Hematopoietic multipotent progenitor cell treated with erythropoietin and hydrocortisone succinate and interleukin-3 and kit ligand, for 6 days (in vitro differentiated cells): ENCODE measurements at places on chromosomes 7 and 10.

DNA sequence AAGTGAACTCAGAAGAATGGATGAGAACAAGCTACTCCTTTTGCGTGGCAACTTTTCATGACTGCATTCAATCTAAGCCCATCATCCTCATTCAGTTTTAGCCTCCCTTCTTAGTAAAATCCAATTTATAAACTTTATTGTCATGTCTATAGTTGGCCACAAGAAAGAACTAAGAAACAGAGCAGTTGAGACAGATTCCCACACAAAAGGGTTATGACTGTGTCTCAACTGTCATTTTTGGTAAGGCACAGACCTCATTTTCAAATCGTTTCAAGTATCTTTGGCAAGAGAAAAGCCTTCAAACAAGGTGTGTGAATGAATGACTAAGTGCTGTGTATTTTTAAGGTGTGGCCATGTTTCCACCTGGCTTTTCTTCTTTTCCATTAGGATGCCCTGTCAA, 84.2 kb upstream of the CREB5 start:
- DNase-seq = no peak

DNA sequence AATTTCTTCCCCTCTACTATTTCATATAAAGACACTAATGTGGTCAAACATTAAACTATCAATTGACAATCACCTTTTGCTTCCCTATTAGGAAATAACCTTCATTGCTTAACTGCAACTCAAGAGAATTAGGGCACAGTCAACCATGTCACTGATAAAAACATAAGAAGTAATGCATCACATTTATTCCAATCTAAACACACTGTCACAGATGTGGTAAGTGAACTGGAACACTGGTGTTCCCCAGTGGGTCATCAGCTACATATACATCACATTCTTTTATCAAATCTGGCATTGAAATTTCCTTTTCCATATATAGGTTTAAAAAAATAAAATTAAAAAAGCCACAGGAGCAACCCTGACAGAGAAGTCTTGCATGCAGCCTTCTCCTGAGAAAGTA, 3.7 kb downstream of the TRIL start:
- no peak for DNase-seq

GRCh38 chr10:21364196-21365114, 161.0 kb downstream of the SKIDA1 start:
- DNase-seq = no peak

DNA sequence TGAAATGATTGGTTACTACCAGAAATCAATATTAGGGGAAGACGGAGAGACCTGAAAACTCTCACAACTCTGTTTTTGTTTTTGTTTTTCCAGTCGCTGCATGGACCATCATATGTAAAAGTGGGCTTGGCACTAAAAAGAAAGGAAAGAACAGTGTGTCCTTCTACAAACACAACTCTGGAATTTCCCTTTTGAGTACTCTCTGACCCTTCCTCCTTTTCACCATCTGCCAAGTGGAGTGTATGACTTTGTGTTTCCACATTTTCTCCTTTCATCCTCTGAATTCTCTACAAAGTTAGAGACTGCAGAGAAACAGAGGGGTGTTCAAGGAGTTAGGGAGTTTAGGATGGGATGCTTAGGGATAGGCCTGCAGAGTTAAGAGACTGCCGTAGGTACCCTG, 92.0 kb downstream of the MDFIC start:
- no peak for DNase-seq

DNA sequence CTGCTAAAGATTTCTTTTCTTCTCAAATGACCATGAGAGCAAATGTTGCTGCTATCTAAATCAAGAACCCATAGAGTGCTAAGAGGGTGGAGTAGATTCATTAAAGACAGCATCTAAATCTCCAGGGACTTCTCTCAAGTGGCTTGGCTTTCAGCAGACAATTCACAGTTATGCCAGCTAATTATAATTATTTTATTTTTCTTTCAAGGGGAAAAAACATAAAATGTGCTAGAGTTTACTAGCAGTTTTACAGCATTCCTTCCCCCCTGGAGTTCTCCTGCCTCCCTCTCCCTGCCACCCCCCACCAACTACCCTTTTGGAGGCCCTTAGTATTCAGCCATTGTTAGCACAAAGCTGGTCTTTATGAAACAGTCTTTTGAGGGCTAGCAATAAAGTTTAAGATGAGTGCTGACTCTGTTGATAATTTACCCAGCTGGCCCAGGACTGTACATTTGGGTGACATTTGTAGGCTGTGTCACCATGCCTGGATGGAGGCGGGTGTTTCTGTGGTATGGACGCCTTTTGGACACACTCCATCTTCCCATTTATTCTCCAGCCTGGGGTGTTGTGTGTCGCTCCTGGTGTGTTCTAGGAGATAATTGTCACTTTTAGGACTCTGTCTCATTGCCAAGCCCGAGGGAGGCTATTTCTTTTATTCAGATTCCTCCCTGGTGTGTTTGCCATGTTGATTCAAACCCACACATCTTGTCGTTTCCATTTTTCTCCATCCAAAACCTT, 160.2 kb downstream of the CREB5 start:
- DNase-seq = no peak
